ENCODE measurements at places on chromosomes 12 and 14.
A peak's percentile ranks its signal among the peaks of the same experiment; 100 is the strongest.

DNA sequence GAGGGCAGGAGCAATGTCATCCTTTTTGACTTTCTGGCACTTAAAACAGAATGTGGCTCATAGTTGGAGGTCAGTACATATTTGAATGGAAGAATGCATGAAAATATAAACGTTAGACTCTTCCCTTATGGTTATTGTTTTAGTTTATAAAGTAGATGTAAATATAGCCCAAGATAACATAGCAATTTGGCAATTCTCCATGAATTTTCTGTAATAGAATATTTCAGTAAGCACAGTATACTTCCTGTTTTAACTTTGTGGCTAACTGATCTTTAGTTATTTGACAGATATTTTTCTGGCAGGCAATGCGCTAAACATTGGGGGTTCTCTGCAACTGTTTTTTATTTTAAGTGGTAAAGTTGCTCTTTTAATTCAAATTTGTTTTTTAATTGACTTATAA is 763.0 kb downstream of the NRXN3 start:
- no peak for DNase-seq

GRCh38 chr12:3632754-3633153 is 120.2 kb downstream of the CRACR2A start:
- no peak for DNase-seq

DNA sequence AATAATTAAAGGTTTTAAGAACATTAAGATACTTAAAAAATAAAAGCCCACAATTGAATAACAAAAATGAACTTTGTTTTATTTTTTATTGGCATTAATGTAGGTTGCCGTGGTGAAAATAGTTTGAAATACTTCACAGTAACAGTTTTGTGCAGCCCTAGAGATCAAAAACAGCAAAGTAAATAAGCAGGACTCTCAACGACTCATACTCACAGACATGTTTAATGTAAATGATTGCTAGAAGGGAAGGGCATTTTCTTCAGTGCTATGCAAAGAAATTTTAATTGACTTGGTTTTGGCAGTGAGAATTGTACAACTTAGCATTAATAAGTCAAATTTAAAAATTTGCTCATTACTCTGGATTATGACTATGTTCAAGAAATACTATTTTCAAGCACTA is 16.0 kb downstream of the TRMT5 start:
- no peak for DNase-seq

DNA sequence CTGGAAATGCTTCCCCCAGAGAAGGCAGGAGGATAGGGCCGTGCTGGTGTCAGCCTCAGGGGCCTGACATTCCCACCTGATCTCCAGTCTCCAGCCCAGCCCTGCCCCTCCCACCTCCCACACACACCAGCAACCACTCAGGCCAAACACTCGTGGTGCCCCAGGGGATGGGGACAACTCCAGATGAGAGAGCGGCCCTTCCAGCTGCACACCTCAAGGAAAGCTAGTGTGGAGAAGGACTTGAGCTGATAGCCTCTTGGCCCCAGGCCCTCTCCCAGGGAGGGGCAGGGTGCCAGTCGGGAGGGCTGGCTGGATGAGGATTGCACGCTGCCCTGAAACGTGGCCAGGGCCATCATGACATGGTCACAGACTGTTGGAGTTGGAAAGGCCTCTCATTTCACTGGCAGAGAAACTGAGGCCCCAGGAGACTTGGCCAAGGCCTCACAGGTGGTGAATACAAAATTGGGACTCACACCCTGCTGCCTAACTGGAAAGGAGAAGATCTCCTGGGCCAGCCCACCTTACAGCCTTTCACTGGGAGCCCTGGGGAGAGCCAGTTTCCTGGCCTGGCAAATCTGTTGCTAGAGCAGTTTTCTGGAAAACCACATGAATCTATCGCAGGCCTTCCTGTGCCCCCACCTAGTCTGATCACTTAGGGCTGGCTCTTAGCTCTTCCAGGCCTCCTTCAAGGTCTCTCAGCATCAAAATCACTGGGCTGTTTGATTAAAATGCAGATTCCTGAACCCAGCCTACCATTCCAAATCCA is 52.1 kb downstream of the IRF2BPL start:
- no peak for DNase-seq

DNA sequence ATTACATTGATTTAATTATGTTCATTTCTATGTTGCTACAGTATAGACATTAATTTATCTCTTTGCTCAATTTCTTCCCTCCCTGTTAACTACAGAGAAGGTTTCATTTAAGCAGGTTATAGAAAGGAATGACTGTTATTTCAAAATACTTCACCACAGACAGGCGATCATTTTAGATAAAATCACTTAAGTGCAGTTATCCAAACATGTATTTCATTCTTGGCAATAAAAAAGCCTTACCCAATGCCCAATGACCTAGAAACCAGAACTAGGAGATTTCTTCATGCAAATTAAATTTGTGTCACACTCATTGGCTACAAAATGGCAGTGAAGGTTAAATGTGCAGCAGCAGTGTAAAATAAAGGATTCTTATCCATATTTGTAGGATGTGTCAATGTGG is 266.4 kb downstream of the KCNH5 start:
- DNase-seq = no peak

GRCh38 chr12:71626098-71626497 is 37.5 kb downstream of the ZFC3H1 start:
- DNase-seq = no peak

DNA sequence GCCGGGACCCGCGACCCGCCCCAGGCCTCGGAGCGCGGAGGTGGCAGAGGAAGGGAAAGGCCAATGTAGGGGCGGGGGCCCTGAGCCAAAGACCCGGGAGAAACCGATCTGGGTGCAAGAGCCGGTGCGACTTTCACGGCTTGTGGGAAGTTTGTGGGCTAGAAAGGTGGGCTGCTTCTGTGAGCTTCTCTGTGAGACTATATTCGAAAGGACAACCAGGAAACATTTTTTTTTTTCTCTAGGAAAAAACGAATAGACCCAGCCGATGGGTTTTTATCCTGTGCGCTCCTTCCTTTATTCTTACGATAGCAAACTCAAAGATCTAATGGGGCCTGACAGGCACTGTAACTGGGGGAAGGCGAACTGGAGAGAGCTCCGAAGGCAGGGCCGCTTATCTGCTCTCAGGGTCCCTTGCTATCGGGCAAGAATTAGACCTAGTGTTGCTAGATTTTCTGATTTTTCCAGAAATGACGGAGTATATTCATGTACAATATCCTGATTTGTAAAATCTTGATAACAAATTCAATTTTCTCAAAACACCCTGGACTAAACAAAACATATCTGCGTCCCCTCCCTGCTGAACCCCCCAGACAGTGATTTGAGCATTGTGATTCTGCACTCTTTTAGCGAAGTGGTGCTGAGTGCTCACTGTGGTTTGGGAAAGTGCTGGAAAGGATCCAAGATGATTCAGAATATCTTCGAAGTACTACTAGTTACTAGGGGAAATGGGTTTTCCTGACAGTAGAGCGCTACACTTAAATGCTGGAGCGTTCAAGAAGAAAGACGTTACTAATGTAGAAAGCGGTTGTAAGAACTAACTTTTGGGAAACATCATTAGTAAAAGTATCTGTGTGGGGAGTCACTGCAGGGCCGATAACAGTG is 563 bp upstream of the STXBP6 start:
- no peak for DNase-seq

- DNase-seq = no peak
These were observed 58.2 kb upstream of the FLRT2 start for GRCh38 chr14:85471744-85472143.

GRCh38 chr12:120677765-120678473 is 9.0 kb upstream of the MLEC start:
- DNase-seq = no peak

GRCh38 chr14:103185051-103186029 is 62.1 kb downstream of the TNFAIP2 start:
- no peak for DNase-seq

GRCh38 chr12:21265932-21266331 is 68.8 kb downstream of the SLCO1A2 start:
- DNase-seq = no peak

GRCh38 chr12:21941506-21942376 is 515 bp upstream of the ABCC9 start:
- DNase-seq = no peak

DNA sequence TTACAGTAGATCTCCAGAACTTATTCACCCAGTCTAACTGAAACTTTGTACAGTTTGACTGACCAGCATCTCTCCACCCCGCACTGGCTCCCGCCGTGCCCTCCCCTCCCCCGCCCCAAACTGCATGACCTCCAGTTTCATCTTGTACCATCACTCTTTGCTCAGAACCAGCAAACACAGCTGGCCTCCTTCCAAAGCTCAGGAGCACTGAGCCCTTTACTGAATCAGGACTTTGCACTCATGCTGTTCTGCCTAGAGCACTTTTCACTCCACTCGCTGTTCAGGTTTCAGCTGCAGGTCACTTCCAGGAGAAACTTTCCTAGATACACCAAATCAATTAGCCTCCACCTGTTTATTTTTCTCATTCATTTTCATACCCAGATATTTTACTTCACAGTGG is 455.3 kb upstream of the PDE3A start:
- DNase-seq = no peak

- no peak for DNase-seq
These were observed 12.5 kb downstream of the IFNG-AS1 start for GRCh38 chr12:68001486-68002466.

DNA sequence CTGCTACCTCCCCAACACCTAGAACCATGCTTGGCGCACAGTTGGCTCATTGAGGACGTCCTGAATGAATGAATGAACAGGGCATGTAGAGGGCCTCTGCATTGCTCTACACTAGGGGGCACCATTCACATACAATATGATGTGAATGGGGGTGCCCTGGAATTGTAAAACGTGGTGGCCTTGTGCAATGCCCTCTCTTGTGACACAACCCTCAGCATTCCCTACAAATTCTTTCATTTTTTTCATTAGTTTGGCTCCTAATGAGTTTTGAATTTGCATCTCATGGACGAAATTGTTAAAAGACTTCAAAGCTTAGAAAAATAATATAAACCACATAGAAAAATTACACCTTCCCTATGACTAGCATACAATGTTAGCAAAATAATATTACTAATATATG is 2.3 kb upstream of the DIO2 start:
- peak; percentile 37 for DNase-seq

DNA sequence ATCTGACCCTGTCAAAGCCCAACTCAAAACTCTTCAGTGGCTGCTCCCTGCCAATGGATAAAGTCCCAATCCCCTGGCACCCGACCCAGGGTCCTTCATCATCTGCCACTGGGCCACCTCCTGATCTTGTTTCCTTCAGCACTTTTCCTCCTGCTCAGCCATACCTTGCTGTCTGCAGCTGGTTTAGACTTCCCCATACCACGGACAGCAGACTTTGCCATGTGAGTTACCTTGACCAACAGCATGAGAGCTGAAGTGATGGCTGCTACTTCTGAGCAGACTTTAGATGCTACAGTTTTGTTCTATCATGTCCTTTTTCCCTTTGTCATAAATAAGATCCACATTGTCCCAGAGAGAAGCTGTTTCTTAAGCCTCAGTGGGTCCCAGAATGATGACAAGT is 33.3 kb upstream of the STON2 start:
- no peak for DNase-seq

GRCh38 chr14:22003461-22003860 is 329.8 kb upstream of the OR4E1 start:
- DNase-seq = no peak

DNA sequence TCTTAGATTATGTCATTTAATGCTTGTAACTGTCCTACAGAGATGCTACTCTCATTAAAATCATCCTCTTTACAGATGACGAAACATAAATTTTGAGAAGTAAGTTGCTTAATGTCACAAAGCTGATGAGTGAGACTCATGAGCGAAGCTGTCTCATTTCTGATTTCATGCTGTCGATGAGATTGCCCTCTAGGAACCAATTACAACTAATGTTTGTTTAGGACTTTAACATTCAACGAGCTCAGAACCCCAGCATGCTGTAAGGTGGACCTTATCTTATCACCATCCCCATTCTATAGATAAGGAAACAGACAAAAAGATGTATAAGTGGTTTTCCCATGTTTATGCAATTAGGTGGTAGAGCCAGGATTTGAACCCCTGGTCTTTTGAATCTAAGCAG is 23.1 kb downstream of the BHLHE41 start:
- no peak for DNase-seq

DNA sequence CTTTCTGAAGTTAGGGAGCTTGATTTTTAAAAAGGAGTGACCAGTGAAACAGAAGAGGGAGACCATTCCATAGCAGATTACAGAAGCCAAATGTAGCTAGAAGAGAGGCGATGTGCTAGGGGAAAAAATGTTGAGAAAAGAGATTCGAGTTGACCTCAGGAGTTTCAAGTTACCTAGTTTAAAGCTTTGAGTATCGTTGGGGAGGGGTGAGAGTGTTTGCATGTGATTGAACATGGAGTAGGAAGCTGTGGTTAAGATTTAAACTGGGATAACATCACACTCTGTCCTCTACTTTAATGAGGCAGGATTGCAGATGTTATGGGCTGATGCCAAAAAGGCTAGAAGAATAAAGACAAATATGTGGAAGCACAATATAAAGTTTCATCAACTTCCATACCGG is 3.7 kb downstream of the LETMD1 start:
- no peak for DNase-seq

DNA sequence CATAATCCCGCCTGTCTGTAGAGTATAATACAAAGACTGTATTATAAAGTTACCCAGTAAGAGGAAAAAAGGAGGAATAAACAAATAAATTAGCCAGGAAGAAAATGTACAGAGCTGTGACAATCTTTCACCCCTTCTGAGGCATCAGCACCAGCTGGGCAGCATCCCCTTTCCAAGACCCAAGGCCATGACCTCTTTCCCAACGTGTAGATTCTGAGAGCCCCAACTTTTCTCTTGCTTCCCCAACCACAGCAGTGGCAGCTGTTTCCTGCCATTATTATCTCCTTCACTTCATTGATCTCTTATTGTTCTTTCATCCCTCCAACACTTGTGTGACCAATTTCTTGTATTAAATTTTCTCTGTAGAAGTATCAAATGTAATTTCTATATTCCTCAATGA is 101.6 kb downstream of the BBS10 start:
- no peak for DNase-seq

DNA sequence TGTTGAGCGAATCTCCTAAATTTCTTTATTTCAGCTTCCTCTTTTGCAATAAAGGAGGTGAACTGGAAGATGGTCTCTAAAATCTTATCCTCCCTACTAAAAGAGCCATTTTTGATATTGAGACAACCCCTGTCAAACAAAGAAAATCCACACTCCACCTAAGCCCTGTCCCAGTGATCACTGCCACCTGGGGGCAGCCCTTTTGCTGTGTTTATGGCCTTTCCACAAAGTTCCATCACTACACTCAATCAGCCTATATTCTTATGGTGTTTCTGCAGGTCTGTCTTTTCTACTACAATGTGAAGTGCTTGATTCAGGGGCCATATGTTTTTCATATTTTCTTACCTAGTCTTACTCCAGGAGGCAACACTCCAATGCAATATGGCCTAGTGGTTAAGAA is 163.7 kb downstream of the BMP4 start:
- DNase-seq = no peak

GRCh38 chr14:73887694-73888459 is 1.2 kb downstream of the ZNF410 start:
- DNase-seq = no peak

- no peak for DNase-seq
These were observed 620 bp downstream of the MMP17 start for GRCh38 chr12:131828671-131829355.

DNA sequence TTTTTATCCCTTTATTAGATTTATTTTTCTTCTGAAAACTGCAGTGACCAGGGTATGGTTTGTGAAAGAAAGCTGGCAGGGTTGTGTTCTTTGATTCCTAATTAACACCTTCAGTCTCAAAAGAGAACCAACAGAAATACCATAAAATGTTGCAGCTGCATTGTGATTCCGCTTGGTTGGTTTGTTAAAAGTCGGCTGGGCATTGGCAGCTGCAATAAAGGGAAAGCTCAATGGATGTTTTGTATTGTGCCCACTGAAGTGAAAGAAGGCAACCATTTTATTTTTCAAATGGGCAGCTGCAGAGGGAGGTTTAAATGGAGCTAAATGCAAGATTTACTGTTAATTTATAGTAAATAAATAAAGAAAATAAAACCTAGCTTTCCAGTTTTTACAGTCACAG is 16.7 kb downstream of the LGR5 start:
- no peak for DNase-seq
